ENCODE measurements at places on chromosomes 6 and 20.

DNA sequence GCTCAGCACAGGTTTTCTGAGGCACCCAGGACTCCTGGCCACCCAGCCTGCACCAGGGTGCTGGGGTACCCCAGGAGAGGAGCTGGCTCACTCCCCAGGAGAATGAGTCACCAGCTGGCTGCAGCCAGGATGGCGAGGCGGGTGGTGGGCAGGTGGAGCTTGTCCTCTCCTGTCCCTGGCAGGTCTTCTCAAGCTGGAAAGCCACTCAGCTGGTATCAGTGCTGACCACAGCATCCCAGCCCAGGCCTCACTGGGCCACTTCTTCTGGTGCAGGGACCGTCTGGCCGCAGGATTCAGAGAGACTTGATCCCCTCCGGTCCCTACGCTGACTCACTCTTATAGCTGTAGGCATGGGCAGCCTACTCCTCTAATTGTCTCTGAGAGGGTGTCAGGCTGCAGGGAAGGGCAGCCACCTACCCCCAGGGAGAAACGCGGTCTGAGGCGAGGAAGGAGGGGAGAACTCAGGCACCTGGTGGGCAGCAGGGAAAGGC, 22.2 kb downstream of the TFEB start:
- peak; percentile 84 for DNase-seq

DNA sequence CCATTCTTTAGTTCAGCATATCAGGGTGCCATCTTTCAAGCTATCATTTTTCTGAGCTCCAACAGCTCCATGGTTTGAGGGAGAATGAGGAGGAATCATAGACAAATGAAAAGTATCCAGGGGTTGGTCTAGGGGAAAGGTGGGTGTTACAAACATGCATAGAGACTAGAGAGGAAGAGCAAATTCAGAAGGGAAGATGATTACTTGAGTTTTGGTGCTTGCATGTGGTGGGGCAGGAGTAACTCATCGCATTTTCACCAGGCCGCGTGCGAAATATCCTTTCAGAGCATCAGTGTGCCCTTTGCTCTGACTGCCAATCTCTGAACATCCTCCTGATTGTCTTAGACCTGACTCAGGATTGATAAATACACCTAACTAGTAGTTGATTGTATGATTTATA, 7.7 kb upstream of the BICRAL start:
- DNase-seq = no peak

DNA sequence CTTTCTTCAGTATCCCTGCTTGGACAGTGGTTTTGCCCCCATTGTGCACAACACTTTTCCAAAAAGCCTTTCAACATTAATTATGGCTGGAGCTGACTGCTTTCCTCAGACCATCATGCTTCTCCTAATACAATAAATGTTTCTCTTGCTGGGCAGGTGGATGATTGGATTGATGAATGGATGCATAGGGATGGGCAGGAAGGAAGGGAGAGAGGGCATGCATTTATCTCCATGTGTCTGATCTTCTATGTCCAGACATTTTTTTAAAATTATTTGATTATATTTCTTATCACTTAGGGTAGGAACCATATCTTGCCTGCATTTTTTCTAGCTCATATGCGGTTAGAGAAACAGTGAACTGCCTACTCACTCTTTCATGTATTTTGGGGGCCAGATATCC, 218.5 kb downstream of the PRL start:
- no peak for DNase-seq

DNA sequence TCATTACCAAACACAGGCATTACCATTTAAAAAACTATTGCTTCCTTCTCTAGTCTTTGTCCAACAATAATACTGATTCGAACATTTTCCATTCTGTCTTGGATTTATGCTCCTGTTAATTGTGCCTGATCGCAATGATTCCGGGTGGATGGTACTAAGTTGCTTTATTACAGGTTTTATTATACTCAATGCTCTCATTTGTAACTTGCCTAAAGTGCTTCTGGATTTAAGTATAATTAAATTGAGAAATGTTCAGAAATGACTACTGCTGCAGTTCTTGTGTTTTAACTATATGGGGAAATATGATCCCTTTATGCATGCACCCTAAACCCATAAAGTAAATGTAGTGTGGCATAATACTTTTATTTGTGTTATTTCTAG, 7.2 kb downstream of the TFAP2A start:
- no peak for DNase-seq

DNA sequence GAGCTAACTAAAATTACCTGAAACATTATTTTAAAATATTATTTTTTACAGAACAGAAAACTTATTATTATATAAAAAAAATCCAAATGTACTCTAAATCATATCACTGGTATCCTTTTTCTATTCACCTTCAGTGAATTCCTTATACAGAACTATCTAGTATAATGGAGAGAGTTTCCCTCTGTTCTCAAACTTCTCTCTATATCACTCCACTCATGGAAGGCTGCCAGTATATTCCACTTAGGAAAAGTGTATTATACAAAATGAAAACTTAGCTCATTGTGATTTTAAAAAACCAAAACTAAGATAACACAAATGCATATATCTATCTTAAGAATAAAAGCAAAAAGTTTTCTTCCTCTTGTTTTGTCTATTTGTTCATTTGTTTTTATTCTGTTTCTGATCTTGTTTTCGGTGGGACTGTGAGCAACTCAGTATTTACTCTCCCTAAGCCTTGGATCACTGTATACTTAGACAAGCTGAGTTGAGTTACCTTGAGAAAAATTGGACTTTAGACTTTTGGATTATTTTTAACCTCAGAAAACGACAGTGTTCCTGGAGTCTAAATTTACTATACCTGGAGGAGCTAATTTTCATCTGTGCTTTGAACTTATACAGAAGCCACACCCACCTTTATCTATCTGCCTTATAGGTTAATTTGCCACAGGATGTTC, 61.4 kb downstream of the GPR63 start:
- DNase-seq = no peak

DNA sequence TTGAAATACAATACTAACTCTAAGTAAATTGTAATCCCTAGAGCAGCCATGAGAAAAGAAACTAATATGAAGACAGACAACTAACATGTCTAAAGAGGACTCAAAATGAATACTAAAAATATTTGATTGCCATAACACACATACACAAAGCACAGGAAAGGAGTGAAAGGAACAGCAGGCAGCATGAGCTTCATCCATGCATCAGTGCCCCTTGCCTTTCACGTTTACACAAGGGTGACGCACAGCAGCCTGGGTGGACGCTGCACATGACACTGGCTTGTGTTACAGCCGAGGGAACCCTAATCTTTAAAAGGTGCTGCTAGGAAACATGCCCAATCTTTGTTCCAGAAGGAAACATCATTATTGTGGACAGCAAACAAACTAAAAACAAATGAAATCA, 123.5 kb downstream of the MAN1A1 start:
- no peak for DNase-seq

DNA sequence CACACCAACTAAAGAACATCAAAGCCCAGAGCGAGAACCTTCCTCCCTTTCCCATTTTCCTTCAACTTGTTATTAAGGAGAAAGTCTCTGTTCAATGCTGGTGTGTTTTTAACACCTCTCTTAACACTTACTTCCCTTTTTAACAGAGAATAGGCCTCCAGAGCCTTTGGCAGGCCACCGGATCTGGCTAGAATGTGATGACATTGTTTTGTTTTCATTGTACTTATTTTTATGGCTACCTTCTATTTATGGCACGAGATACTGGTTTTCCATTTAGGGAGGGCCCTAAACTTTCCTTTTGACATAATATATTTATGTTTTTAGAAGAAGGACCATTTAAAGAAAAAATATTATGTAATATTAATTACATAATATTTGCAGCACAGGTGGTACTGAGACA, 21.6 kb downstream of the TCF15 start:
- no peak for DNase-seq

GRCh38 chr20:1396702-1397101, 3.8 kb upstream of the FKBP1A start:
- no peak for DNase-seq

GRCh38 chr6:157533048-157533871, 152.3 kb downstream of the ZDHHC14 start:
- DNase-seq = peak; percentile 70

DNA sequence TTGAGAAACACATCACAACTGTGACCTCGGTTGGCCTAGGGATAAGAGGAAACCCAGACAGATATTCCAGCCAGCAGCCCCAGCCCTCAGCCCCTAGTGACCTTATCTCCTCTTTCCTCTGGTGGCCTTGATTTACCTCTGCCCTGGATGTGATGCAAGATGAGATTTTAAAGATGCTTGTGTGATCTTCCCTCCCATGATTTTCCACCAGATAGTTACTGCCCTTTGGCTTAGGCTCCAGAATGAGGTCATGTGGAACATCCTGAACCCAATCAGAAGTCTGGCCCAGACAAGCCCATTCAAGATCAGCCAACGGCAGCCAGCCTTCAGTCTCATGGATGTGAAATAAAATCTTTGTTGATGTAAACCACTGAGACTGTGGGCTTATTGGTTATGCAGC, 104.0 kb downstream of the BANF2 start:
- no peak for DNase-seq

GRCh38 chr6:11042750-11043377, 1.2 kb downstream of the ELOVL2 start:
- DNase-seq = no peak

- no peak for DNase-seq
Measured at GRCh38 chr20:588932-589672, 21.0 kb downstream of the TCF15 start.

DNA sequence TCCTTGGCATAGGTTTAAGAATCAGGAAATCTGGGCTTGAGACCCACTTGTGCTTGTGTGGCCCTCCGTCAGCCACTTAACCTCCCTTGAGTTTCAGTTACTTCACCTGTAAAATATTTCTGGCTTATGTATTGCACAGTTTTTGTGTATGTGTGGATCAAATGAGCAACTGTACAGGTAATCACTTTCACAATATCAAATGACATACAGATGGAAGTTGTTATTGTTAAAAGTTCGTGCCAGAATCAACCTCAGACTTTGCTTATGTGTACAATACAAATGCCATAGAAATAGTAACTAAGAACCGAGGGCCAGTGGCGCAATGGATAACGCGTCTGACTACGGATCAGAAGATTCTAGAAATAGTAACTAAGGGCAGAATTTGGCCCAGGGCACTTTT, 65.6 kb upstream of the KIF13A start:
- DNase-seq = no peak

DNA sequence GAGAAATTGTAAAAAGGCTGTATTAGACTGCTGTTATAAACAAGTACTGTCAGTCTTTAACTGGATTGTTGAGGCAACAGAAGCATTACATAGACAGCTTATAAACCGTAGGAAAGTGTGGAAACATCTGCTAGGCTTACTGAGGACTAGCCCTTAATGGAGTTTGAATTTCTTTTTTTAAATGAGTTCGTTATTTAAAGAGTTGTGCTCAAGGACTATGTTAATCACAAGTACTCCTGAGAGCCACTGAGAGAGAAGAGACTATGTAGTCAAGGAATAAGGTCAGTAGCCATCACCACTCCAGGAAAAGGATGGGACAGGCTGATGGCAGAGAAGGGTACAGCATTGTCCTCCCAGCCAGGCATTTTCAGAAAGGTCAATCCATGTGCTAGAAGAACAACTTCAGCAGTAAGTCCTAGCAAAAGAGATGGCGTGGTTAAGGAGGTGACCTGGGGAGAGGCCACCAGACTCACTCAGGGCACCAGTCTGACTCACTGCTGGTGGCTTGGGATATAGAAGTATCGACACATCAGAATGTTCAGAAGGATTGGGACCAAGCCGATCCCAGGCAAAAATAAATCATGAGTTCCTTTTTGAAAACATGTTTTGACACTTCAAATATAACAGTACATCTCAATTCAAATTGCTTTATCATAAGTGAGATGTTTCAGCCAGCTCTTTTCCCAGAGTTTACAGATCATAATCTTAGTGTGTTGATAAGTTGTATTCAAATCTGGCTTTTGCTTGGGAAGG, 6.4 kb downstream of the RPS12 start:
- no peak for DNase-seq

DNA sequence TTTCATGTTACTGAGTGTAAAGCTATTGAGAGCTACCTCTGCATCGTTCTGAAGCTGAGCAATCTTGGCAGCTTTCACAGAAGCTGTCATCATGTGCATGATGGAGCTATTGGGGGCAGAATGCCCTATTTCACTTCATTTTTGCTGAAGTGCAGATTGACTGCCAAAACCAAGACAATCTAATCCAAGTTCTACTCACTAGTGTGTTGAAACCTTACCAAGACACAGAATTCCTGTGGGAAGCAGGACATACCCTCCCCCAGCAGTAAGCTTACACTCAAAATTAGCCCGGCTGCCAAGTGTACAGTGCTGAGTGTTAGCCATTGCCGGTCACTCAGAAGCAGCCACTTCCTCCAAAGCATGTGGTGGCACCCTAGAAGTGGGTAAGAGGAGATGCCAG, 177.3 kb upstream of the TENT5A start:
- DNase-seq = no peak

DNA sequence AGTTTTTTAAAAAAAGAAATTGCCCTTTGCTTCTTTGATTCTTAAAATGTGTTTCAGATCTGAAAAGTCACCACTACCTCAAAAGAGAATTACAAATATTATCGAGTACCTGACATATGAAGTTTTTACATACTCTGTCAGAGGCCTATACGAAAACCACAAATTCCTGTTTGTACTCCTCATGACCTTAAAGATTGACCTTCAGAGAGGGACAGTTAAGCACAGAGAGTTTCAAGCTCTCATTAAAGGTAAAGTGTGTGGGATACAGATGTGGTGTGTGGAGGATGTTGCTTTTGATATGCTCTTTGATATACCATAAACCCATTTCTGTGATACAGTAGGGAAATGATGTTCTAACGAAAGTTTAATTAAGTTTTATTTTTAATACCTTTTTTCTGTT, 109.8 kb upstream of the GLP1R start:
- DNase-seq = no peak

DNA sequence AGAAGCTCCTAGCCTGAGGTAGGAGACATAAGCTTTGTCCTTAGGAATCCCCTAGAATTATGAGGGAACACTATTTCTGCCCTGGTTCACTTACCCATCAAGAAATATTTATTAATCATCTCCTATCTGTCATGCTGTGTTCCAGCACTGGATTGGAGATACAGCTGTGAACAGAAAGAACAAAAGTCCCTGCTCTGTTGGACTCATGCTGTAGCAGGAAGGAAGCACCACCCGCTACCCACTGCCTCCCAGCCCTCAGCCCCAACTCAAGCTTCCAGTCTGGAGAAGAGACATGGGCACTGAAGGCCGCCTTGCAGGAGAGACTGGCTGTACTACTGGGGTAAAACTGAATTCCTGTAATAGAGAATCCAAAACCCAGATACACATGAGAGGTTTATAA, 78.0 kb downstream of the MDGA1 start:
- DNase-seq = no peak

DNA sequence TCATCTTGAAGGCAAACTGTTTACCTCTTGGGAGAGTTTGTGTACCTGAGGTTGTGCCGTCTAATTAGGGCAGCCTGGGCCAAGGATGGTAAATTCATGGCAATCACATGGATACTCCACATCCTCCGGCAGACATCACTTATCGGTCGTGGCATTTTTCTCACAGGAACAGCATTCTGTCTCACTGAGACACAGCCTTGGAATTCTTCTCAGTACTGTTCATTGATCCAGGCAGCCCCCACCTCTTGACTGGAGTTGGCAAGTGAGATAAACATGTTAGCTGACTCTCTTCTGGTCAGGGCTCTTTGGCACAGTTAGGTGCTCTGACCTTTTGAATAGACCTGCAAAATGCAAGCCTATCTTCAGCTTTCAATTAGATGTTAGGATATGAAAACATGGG, 511.4 kb upstream of the FLRT3 start:
- no peak for DNase-seq

Data from pons (tissue), 1 donor.